Right hindlimb (tissue), 1 donor: ENCODE measurements at places on chromosomes 11 and 22.
A peak's percentile ranks its signal among the peaks of the same experiment; 100 is the strongest.

DNA sequence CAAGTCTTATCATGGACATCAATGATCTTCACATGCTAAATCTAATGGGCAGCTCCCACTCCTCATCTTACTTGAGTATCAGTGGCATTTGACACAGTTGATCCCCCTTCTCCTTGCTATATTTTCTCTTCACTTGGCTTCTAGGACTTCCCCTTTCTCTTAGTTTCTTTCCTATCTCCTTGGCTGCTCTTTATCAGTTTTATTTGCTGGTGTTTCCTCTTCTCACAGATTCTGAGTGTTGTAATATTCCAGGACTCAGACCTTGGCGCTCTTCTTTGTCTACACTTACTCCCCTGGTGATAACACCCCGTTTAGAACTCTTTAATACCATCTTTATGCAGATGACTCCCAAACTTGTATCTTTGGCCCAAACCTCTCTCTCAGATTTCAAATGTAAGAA, 33.9 kb upstream of the RASSF10 start:
- DNase-seq = no peak

GRCh38 chr22:22609291-22609690, 35.1 kb upstream of the GGTLC2 start:
- DNase-seq = peak; percentile 46

- DNase-seq = no peak
Observed at GRCh38 chr11:72787216-72788104, 6.4 kb downstream of the STARD10 start.

GRCh38 chr11:117832511-117832910, 8.0 kb upstream of the FXYD2 start:
- no peak for DNase-seq
